ENCODE measurements at places on chromosomes 1 and 21.

DNA sequence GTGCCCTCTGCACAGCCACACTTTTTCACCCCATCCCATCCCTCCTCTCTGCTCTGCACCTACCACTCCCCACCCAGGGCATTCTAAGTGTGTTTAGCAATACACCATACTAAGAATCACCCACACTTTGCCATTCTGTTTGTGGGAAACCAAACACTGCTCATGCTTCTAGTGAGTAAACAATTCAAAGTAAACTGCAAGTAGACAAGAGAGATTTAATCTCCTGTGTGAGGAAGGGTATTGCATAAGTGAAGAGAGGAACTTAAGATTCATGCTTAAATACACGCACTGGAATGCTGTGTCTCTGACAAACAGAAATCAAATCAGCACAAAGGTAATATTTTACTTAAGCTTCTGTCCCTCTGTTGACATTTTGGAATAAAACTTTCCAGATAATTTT is 4.8 kb upstream of the EDARADD start:
- DNase-seq, result no peak

DNA sequence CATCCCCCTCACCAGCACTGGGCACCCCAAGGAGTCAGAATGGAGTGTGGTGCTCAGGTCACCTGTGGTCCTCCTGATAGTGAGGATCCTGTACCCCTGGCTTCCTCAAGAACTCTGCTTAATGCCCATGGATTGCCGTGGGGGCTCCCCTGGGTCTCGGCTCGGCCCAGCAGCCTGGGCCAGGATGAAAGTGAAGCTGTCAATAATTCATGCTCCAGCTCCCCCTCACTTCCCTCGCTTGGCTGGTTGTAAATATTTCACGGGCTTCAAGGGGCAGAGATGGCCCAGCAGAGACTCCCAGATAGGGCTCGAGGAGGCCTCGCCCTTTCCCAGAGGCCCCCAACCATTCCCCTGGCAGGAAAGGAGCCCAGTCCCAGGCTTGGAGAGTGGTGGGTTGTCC is 42.6 kb upstream of the KCNA10 start:
- no peak for DNase-seq

- no peak for DNase-seq
These were observed 9.3 kb downstream of the RGL1 start for GRCh38 chr1:183814121-183814681.

DNA sequence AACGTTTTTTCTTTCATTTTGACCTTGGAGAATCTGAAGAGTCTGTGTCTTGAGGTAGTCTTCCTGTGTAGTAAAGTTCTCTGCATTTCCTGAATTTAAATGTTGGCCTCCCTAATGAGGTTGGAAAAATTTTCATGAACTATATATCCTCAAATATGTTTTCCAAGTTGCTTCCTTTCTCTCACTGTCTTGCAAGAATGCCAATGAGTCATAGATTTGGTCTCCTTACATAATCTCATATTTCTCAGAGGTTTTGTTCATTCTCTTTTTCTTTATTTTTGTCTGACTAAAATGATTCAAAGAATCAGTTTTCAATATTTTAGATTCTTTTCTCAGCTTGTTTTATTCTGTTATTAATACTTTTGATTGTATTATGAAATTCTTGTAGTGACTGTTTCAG is 87.6 kb downstream of the DRAM2 start:
- no peak for DNase-seq

DNA sequence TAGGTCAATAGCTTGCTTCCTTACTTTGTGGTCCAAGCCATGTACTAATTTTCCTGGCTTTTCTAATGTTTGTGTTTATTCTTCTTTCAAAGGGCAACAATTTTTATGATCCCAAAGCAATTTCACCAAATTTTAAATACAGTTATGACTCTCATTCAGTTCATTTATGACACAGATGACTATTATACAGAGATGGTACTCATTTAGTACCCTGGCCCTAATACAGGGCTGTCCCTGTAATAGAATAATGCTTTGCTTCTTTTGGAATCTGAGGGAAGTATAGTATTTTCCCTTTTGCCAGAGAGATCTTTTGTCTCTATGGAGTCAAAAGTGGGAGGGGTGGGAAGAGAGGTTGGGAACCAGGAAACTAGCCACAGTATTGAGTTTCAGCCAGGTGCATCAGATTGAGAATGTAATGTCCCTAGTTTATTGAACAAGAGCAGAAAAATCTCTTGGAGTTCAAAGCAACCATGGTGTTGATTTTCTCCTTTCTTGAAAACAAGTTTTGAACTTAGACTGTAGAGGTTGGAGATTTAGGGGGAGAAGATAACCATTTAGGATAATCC is 20.4 kb downstream of the DENND2D start:
- no peak for DNase-seq

GRCh38 chr1:66261364-66261763 is 272.6 kb upstream of the SGIP1 start:
- no peak for DNase-seq

DNA sequence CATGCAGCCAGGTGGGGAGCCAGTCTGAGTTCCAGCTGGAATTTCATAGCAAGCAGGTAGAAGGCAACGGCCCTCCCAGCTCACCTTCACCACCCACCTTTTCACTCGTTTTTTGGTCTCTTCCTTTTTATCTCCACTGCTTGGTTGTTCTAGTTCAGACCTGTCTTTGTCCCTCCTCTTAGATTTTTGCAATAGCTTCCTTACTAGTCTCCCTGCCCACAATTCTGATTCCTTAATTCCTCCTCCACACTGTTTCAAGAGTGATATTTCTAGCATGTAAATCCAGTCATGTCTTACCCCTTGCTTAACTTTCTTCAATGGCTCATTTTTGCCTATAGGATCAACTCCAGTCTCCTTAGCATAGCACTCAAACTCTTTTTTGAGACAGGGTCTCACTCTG is 119.6 kb downstream of the TMEM53 start:
- DNase-seq, result no peak

GRCh38 chr1:91784191-91784590 is 101.8 kb downstream of the TGFBR3 start:
- DNase-seq, result no peak

GRCh38 chr1:51842261-51842660 is 36.3 kb downstream of the NRDC start:
- no peak for DNase-seq

DNA sequence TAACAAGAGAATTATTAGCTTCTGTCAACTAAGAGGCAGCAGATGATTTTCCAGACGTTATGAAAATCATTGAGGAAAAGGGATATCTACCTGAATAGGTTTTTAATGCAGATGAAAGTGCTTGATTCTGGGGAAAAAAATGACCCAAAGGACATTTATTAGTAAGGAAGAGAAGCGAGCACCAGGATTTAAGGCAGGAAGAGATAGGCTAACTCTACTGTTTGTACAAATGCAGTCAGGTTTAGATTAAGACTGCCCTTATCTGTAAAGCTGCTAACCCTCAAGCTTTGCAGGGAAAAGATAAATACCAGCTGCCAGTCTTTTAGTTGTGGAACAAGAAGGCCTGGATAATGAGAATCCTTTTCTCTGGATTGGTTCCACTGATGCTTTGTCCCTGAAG is 33.0 kb upstream of the LRIG2 start:
- no peak for DNase-seq

DNA sequence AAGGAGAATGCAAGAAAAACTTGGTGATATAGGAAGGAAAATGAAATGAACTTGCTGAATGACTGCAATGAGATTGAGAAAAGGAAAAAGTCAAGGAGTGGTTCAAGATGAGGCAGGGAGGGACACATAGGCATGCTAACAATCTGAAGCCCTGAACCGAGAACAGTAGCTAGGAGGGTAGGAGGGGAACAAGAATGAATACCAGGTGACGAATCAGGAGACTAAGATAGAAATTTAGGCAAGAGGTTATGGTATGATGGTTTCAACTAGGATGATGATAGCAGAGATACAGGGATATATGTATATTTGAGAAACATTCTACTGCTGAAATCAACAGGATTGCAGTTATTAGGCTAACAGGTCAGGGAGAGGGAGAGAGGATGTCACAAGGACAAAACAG is 44.1 kb downstream of the SMYD3 start:
- no peak for DNase-seq

DNA sequence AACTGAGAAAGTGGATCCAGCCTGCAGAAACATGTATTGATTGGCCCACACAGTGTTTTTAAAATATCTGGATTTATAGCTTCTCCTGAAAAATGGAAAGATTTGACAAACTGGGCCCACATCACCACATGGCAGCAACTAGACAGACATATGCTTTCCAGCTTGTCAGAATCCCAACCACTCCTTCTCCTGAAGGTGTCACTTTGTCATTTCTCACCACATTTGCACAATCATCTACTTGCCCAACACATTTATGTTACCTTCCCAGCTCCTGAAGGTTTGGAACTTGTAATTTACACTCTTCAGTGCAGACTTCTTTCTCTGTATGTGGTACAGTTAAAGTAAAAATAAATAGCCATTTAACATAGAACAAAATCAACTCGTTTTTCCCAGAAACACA is 126.1 kb upstream of the KIAA1614 start:
- no peak for DNase-seq

GRCh38 chr1:47444297-47444561 is 6.4 kb downstream of the FOXD2 start:
- no peak for DNase-seq

DNA sequence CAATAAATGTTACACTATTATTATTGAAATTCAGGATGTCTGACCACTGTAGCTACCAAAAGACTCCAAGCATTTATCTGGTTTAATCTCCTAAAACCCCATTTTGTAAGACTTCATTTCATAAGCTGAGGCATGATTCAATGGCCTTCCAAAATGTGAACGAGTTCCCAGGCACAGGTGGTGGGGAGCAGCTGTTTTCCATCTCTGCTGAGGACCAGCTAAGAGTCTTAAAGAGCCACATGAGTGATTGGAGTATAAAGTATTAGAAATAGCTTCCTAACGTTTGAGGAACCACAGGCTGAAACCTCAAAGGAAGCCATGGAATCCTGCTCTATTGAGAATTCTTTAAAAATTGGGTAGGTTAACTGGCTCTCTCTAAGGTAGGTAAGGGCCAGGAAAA is 44.9 kb downstream of the SEC16B start:
- no peak for DNase-seq

GRCh38 chr1:63009421-63009820 is 225.5 kb downstream of the ATG4C start:
- no peak for DNase-seq

DNA sequence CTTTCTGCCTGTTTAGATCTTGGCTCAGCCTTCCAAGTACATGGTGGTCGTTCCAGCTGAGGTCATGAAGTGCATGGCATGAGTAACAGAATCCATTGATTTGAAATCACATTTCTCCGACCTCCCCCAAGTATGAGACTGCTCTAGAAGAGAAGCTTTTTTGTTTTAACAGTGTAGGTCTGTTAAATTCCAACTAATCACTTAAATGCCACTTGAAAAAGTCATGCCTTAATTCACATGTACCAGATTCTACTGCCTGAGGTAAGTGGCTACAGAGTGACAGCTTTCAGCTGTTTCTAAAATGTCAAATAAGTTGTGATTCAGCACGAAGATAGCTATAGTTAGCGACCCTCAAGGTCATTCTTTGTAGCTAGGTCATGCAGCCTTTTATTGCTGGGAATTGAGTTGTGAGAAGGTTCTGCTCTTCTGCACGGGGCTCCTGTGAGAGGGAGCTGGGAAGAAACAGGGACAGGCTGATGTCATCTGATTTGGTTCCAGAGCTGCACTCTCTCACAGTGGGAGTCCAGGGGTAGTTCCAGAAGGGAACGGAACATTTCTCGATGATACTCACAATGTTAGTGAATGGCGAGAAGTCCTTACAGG is 112.7 kb downstream of the VPS13D start:
- DNase-seq, result no peak

DNA sequence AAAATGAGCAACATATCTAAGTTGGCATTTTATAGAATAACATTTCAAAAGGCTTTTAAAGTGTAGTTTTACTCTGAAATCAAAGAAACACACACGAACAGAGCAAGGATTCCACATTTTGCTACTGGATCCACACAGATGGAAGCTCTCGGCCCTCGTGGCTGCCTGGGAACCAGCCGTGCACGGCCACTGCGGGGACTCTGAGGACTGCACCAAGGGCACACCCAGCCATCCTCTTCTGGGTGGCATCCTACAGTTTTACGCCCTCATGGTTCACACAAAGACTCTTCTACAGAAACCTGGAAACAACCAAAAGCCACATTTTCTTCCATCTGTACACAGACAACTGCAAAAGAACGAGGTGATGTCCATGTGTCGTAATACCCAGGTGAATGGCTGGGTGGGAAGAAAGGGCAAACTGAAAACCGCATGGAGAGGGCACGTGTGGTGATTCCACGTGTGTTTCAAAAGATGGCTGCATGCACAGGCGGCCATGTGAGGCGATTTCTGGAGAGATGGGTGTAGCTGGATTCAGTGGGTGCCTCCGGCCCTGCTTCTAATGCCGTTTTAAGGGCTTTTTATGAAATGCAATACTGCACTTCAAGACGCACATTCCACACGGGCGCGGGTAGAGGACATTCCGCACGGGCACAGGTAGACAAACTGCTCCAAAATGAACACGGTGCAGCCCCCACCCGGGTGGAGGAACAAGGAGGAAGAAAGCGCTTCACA is 8.1 kb downstream of the POFUT2 start:
- DNase-seq, result no peak

DNA sequence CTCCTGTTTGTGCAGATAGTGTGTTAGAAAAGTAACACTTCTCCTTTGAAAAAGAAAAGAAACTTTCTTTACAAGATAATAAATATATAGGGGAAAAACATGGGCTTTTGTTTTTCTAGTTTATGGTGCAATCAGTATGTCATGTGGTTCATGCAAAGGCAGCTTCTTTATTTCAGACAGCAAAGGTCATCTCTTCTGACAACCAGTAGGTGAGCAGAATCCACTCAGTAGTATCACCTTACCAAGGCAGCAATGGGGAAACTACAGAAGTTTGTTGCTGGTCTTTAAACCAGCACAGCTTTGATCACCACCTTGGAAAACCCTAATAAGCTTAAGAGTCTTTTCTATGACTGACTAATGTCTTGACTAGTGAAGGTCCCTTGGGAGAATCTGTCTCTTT is 13.0 kb upstream of the SAMSN1 start:
- no peak for DNase-seq

DNA sequence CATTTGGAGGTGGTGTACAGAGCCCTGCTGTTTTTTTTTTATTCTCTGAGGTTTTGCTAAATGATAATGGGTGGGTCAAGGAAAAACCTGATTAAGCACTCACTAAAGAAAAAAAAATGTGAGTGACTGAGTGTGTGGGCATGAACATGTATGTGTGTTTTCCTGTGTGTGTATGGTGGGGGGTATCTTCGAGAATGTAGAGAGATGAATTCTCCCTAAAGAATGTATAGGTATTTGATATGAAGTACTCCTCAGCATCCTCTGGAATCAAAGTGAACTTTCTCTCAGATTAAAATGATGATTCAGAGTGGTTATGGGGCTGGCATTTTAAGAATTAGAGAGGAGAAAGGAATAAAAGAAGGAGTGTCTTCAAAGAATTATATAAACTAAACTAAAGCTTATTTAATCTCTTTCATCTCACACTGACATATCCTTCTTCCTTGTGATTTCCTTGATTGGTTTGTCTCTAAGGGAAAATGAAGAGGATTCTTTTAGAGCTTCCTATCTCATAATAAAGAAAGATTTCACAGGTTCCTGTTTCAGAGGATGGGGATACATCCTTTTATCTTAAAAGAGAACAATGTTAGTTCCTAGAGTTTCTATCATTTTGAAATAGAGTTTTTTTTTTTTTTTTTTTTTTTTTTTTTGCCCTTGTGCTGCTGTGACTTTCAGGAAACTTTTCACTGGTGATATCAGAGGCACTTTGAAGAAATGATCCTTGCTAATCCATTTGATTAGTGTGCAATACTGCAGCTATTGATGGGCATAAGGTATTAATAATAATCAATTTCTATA is 23.9 kb downstream of the S1PR1 start:
- DNase-seq, result no peak

All from vagina (tissue), 2 donors.